Activated gamma-delta T cell treated with Interleukin-2 at 50 U/mL for 16 hours (primary cell): ENCODE measurements at places on chromosomes 4 and X.

- DNase-seq, result no peak
These were observed 126.1 kb downstream of the AFF1 start for GRCh38 chr4:87060957-87061356.

DNA sequence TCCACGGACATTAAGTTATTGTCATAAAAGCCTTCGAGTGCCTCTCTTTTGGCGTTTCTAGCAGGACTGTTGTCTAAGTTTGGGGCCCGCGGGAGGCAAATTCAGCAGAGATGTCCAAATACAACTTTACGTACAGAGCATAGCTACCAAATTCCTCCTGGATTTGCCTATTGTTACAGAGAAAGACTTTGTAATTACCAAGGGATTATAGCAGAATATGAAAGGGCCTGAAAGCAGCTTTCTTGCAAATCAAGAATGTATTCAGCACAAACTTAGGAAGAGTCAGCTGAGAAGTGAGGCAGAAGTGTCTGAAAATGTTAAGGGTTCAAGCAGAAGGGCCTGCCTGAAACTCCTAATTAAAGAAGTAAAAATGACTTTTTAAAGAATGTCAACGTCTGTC is 1053.5 kb upstream of the TENM3 start:
- no peak for DNase-seq

DNA sequence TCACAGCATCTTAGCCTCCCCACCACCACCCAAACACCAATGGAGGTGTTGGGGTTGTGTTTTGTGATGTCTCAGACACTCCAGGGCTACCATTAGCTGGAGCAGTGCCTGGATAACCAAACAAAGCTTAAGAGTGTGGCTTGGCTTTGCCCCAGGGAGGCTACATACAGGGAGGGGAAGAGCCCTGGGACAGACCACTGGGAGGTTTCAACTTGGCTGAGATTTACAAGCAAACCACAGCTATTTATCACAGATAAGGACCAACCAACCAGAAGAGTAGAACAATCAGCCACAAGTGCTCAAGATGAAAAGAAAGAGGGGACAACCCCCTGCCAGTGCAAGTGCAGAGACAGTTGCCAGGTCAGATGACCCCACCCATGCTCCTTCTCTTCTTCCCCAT is 24.1 kb downstream of the SOX3 start:
- DNase-seq, result no peak

GRCh38 chr4:137043184-137043583 is 489.1 kb downstream of the PCDH18 start:
- no peak for DNase-seq

- DNase-seq, result no peak
These were observed 276.7 kb downstream of the GBA3 start for GRCh38 chr4:22969287-22969896.

DNA sequence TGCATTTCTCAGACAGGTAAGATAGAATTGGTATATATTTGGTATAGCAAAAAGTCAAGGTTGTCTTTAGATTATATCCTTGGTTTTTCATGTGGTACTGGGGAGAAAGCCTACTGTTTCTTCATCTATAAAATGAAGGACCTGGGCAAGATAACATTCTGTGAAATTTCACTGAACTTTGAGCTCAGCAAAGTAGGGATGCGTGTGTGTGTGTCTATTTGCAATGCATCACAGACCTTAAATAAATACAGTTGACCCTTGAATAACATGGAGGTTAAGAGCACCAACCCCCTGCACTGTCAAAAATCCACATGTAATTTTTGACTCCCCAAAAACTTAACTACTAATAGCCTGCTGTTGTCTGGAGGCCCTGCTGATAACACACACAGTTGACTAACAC is 25.2 kb downstream of the TET2 start:
- DNase-seq, result no peak

DNA sequence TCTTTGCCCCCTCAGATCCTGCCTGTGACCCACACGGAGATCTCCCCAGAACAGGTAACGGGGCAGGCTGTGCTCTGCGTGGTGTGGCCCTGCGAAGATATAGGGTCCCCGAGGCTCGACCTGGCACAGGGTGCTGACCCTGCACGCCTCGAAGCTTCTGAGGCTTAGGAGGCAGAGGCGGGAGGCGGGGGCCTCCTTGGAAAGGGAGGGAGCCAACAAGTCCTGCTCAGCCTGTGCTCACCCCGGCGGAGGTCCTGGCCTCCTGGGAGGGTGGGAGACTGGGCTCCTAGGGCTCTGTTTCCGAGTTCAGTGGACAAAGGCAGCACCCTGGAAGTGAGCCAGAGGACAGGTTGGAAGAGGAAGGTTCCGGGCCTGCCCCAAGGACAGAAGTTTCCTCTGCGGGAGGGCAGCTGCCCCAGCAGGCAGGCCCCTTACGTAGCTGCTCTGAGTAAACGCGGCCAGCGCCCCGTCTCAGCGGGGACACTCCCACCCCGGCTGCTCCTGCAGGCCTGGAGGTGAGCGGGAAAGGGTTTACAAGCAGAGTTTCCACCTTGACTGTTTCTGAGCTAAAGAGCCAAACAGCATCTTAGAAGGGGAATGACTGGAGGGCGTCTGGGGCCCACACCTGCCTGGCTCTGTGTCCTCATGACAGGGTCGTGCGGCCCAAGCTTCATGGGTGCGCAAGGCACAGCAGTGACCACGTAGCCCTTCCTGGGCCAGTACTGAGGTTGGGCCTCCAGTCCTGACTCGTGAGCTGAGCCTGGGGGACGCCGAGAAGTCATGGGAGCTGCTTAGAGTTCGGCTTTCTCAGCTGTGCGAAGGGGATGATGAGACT is 16.1 kb downstream of the TMEM175 start:
- no peak for DNase-seq

DNA sequence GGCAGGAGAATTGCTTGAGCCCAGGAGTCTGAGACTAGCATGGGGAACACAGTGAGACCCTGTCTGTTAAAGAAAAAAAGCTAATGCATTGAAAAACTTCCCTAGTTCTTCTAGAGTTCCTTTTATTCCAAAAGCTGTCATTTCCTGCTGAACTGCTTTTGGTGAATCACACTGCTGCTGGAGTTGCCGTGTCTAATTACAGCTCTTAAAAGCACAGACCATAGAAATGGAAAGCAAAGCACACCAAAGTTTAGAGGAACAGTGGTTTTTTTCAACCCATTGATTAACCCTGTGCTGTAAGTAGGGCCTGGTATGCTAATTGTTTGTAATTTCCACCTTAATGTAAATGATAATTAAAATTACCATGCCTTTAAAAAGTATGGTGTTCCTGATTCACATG is 52.4 kb downstream of the SEPTIN11 start:
- no peak for DNase-seq

- DNase-seq, result no peak
These were observed 6.0 kb downstream of the PLXNB3 start for GRCh38 chrX:153769865-153770600.

DNA sequence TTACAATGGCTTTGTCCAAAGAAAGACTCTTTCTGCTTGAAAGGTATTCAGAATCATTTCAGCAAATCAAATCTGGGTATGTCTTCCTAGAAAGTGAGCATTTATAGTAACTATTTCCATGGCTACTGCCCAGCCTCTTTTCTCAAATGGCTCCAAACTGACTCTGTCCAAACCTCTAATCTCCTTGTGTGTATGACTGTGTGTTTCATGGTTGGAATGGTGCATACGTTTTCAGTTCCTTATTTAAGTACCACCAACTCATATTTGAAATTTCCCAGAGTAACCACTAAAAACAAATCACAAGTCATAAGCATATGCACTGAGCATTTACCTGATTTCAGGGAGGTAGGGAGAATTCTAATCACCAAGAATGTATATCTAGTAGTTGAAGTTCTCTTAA is 106.0 kb downstream of the TMEM144 start:
- DNase-seq, result no peak

- no peak for DNase-seq
These were observed 176.7 kb upstream of the FAT1 start for GRCh38 chr4:186900232-186900900.

- DNase-seq, result peak; percentile 22
These were observed 37.7 kb upstream of the RAB33B start for GRCh38 chr4:139416073-139416673.
